RPMI7951 (cell line): ENCODE measurements at places on chromosomes 5 and 9.

- no peak for DNase-seq
Measured at GRCh38 chr5:20300110-20300509, 312.1 kb upstream of the CDH18 start.

GRCh38 chr5:102801371-102801770 lies 46.3 kb downstream of the PAM start:
- no peak for DNase-seq

DNA sequence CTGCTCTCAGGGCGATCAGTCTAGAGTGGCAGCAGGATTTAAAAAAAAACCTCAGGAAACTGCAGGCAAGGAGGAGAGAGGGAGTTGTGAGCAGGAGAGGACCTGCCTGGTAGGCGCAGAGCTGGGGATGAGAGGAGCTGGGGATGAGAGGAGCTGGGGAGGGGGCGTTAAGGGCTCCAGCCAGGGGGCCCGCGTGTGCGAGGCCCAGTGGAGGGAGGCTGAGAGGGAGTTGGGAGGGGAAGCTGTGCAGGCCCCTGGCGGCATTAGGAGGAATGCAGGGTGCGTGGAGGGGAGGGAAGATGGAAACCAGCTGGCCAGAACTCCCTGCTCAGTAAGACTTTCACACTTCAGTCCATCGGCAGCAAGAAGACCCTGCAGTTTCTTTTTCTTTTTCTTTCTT lies 45.2 kb upstream of the HMCN2 start:
- no peak for DNase-seq

GRCh38 chr5:109448838-109449237 lies 39.1 kb upstream of the PJA2 start:
- no peak for DNase-seq

DNA sequence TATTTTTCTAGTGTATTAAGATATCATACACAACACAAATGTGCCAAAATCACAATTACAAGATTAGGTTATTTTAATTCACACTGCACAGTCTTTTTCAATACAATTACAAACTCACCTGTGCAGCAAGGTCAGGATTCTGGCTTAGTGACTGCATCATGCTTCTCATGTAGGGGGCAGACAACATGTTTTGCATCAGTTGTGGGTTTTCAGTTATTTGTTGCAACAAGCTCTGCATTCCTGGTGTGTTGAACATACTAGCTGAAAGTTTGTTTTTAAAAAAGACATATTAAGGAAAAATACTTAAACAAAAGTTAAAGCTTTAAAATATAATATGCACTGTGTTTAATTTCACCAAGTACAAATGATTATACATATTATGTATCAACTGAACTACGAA lies 38.7 kb downstream of the UBQLN1 start:
- no peak for DNase-seq

DNA sequence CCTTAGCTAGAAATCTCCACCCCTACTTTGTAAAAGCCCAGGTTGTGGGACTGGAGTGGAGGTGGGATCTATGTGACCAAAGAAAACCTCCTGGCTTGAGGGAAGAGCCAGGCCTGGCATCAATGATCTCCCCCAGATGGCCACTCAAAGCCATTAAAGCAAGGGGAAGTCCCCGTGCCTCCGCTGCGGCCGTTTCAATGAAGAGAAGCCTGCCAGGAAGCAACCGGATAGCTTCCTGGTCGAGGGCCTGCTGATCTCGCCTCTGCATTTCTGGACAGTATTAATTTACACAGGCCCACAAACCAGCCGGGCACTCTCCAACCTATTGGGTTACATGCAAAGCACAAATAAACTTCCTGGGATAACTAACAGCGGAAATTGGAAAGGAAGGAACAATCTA lies 160.5 kb upstream of the MSX2 start:
- peak; percentile 66 for DNase-seq

DNA sequence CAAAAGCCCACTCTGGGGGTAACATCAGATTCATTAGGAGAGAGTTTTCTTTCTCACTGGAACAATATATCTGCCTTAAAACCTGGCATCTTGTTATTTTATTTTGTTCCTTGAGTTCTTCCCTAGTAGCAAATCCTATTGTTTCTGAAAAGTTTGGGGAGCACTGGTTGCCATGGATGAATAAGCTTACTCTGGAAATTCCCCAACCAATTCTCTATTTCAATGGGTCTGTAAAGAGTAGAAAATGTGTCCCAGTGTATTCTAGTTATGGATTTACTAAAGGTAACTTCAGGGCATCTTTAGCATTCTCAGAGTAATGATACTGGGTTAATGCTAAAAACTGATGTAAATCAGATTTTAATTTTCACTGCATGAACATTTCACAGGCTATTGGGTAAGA lies 94.2 kb upstream of the S1PR3 start:
- DNase-seq: no peak

DNA sequence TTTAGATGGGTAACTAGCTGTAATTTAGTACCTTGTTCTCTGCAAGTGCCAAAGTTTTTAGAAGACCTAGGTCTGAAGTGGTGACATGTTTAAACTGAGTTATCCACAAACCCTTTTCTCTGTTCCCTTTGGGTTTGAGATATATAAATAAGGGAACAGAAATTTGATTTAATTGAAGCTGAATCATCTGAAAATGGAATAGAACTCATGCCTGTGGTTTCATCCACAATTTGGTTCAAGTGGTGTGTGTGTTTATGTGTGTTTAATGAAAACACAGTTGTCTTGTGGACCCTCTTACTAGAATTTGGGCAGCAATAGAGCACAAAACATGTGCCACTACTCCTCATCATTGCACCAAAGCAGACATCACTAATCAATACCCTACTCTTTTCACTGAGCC lies 216.9 kb downstream of the GLIS3 start:
- DNase-seq: no peak

GRCh38 chr5:133944263-133945185 lies 23.9 kb downstream of the C5orf15 start:
- DNase-seq: peak; percentile 47

DNA sequence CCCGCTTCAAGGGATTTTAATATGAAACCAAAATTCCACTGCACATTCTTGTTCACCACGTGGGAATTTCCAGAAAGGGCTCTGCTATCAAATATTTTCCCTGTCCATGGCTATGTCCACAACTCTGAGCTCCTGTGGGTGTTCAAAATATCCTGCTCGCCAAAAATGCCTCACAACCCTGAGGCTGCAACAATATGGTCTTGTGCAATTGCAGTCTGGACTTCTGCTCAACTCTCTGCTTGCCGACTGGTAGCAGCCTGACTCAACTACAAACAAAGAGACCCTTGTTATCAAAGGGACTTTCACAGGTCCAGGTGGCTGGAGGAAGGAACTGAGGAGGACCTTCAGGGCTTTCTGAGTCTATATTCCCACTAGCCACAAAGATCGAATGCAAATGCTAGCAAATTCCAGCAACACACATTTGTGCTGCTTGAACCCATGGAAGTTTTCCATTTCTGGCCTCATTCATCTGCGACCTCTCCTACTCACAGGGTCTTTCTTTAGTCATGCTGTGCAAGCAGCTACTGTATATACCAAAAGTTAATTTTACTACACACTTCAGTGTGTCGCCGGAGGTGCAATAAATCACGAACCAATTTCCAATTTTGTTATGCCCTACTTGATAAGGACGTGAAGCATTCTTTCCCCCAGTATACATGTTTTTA lies 169.2 kb upstream of the SLC30A5 start:
- DNase-seq: peak; percentile 94
